Lung (tissue), 17 donors: ENCODE measurements at places on chromosomes 16 and 17.

DNA sequence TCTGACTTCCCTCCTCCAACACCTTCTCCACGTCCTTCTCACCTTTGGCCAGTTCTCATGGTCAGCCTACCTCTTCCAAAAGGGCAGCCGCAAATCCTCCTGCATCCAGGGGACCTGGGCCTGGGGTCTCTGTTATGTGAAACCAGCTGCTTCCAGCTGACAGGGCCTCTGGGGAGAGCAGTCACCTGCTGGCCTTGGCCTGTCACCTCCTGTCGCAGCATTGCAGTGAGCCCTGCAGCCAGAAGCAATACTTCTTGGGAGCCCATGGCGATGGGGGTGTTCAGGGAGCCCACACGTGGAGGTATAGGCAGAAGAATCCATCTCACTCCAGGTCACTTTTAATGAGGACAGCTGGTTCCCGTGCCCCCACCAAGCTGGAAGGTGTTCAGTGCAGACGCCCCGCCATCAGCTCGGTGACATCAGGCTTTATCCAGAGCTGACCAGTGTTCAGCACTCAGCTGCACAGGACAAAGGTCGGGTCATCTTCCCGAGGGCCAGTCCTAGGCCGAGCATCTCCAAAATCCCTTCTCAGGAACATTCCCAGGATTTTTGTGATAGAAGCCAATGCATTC lies 1.7 kb upstream of the SLC47A2 start:
- no peak for DNase-seq

DNA sequence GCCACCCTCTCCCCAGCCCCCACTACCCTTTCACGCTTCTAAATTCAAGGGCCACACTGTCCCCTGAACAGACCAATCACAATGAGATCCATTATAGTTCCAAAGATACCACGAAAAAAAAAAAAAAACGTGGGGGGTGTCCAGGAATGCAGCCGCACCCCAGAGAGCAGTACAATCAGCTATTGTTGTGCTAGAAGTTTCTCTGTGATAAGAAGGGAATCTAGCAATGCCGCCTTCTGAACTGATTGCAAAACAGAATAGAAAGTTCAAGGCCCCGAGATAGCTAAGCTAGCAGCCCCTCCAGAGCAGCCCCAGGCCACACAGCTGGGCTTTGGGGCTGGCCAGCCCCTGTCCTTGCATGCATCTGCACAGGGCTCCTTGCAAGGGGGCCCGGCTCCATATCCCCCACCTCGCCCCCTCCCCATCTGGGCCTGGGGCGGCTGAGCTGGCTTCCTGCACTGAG lies 86.9 kb upstream of the CBX4 start:
- DNase-seq: no peak

DNA sequence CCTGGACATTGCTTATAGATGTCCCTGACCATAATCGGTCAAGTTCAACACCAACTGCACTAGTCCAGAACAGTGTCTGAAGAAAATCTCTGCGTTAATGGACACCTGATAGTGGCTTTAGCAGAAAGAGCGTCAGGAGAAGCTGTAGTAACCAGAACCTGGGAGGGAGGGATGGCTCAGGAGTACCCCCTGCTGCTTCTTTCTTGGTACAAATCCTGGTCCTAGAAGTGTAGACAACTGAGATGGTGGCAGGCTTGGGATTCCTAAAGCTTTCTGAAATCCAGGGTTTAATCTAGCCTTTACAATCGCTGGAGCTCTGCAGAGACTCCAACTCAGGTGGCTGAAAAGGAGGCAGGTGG lies 5.4 kb downstream of the MAP3K14 start:
- no peak for DNase-seq

DNA sequence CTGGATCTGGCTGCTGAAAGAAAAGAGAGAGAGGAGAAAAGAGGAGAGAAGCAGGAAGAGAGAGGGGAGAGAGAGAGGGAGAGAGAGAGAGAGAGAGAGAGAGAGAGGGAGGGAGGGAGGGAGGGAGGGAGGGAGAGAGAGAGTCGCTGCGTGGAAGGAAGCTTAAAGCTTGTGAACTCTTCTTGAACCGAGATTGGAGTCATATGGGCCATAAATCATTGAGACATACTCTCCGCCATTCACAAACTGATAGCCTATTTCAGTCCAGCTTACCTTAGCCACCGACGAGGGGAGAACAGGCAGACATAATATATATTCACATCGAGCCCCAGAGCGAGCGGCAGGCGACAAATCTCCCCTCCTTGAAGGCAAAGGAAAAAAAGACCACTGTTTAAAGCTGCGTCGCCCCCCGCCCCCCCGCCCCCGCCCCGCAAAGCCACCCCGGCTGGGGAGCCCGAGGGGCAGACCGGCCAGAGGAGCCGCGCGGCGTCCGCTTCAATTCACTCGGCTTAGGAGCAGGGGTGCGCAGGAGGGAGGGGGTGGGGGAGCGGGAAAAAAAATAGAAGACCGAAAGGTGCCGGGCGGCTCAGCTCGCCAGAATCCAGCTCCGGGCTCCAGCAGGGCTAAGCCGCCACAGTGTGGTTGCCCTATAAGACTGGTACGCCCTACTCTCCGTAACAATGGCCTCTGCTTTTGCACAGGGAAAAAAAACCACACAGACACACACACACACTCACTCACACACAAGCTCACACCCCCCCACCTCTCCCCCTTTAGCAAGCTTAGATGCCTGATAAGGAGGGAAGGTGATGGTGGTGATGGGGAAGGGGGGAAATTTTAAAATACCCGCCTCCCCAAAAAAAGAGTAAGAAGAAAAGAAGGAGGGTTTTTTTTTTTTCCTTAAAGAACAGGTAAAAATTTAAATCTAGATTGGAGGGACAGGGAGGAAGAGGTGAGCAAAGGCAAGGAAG lies 10.6 kb upstream of the HOXB2 start:
- DNase-seq: peak; percentile 97

DNA sequence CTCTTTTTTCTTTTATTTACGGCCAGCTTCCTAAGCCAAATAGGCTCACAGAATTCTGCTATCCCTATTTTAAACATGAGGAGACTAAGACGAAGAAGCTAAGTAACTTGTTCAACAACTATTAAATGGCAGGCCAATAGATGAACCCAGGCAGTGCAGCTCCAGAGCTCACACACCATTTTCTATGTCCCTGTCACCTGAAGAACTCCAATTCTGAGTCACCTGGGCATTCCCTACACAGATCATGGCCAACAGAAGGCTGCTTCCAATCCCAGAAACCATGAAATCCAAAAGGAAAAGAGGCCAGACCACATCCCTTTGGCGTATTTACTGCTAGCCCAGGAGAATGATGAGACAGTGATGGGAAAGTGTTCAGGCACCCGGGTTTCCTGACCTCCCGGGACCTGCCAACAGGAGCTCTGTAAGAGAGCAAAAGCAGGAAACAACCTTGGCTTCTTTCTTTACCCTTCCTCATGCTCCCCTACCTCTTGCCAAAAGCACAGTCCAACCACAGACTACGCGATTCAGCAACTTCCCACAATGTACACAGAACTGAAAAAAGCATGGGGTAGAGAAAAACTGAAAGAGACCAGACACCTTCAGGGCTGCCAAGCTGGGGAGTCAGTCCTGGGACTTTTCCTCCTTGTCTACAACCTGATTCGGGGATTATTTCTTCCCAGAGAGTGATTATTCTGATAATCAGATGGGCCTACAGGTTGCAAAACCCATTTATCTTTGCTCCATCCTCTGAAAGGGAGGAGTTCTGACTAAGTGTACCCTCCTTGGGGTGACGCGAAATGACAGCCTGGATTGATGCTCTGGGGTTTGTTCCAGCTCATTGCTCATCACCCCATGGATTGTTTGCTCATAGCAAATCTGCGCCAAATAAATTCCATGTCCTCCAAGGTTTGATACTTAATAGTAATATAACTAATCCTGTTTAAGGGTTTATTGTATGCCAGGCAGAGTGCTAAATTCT lies 47.8 kb upstream of the HAS3 start:
- no peak for DNase-seq

- DNase-seq: peak; percentile 36
Measured at GRCh38 chr16:60811657-60812056, 1224.6 kb downstream of the CDH8 start.

GRCh38 chr16:79747688-79748087 lies 147.2 kb upstream of the MAF start:
- no peak for DNase-seq

GRCh38 chr17:35879773-35880654 lies at the start of gene CCL5:
Gene CCL5 (minus strand): TSS chr17:35880360.
- no peak for DNase-seq

DNA sequence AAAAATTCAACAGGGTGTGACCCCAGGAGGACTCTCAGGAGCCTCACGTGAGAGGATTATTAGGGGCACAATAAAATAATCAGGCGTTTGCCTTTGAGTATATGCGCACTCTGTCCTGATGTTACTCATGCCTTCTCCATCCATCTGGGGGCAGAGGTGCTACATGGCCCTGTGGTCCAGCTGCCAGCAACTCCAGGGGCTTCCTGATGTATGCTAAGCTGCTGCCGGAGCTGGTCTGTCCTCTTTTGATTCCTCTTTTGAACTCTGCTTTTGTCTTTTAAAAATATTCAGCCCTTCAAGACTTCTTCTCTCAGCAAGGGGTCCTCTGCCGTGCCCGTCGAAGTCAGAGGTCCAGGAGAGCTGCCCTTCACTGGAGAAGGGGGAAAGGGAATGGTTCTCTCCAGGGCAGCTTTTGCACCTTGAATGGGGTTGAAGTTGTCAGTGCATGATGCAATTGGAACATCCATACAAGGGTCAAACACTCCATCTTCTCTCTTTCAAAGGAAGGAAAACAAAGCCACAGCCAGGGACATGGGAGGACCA lies 431.4 kb downstream of the SHISA9 start:
- no peak for DNase-seq

GRCh38 chr17:73286863-73287296 lies 24.9 kb downstream of the CDC42EP4 start:
- no peak for DNase-seq

DNA sequence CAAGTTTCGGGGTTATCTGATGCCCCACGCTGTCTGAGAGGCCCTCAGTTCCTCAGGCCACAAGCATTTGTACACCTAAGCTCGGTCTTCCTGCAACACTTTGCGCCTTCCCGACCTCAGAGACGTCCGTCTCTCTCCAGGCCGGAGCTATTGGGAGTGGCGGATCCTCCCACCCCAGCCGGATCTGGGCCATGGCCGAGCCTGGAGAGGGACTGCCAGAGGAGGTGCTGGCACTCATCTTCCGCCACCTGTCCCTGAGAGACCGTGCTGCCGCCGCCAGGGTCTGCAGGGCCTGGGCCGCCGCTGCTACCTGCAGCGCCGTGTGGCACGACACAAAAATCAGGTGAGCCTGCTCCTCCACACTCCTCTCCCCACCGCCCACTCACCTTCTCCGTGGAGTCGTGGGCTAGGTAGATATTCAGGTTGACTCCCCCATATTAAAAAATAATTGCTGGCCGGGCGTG lies 1.9 kb downstream of the FBXL8 start:
- no peak for DNase-seq

DNA sequence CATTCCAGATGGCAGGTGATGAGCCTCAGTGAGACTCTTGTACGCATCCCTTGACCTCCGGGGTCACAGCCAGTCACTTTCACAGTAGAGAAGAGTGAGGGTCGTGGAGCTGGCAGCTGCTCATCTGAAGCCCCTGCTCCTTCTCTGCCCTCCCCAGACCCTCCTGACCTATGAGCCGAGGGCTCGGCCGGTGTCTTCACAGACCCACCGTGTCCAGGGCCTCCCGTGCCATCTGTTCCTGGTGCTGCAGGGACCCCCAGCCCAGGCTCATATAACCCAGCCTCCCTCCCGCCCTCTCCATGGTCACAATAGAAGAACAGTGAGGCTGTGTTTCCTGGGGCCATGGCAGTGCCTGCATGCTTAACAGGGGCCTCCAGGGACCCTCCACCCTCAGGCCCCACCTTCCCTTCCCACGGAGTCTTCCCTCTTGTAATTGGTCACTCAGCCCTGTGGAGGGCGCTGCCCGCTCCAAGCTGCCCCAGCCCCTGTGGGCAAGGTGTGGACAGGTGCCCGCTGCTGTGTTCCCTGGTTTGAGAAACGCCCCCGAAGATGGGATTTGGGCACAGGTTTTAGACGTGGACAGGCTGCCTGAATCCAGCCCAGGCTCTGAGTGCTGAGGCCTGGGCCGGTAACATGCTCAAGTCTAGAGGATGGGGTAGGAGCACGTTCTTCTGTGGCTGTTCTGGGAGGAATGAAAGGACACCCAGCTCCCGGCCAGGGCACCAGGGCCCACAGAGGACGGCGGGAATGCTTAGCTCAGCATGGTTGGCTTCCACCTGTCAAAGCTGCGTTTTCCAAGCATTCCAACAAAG lies 38.7 kb downstream of the ACSF3 start:
- no peak for DNase-seq

- no peak for DNase-seq
Measured at GRCh38 chr17:55632893-55633292, 89.8 kb downstream of the TMEM100 start.

- DNase-seq: no peak
Measured at GRCh38 chr17:62980842-62981241, 14.8 kb downstream of the TANC2 start.

- DNase-seq: no peak
Measured at GRCh38 chr16:56190677-56191155, 573 bp upstream of the GNAO1 start.

GRCh38 chr17:58283674-58284612 lies 3.2 kb upstream of the MPO start:
- DNase-seq: no peak

DNA sequence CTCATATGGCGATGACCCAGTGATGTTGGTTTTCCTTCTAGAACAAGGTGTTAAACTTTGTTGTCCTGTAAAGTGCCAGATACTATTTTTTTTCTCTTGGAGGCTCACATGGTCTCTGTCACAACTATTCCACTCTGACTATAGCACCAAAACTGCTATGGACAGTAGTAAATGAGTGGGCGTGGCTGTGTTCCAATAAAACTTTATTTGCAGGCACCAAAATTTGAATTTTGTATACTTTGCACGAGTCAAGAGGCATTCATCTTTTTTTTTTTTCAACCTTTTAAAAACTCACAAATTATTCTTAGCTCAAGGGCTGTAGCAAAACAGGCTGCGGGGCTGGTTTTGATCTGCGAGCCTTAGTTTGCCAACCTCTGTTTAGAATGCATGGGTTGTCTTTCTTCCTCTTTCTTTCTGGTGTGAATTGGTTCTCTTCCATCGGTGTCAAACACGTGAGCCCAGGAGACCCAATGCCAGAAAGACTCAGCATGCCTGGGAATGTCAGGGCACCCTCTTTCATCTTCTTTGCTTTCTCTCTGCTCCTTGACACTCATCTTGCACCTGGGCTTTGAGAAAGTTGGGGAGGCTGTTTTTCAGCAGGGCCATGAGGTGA lies 2.1 kb downstream of the SYT17 start:
- DNase-seq: no peak

DNA sequence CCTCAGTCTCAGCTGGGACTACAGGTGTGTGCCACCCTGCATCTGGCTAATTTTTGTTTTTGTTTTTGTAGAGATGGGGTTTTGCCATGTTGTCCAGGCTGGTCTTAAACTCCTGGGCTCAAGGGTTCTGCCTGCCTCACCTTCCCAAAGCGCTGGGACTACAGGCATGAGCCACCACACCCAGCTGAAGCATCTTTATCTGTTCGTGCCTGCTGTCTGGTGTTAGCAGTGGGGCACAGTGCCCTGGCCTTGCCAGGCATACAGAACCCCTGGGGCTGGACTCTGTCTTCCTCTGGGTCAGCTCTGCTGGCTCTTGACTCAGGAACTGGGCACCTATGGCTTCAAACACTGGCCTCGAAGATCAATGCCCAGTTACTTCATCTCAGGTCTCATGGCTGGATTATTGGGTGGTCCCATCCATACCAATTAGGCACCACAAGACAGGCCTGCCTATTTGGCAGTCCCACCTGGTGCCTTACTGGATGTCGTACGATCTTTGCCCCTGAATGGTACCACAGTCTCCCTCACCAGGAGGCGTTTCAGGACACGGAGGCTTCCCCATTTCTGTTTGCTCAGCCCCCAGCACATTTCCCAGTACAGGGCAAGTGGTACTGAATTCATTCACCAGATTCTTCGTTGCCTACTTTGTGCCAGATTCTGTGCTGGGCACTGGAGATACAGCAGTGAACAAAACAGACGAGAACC lies 99.3 kb downstream of the RAB11FIP4 start:
- no peak for DNase-seq
